ENCODE measurements at places on chromosomes 11 and 22. TPM values are rescaled to one million over a fixed set of nuclear protein-coding genes. Genes with fewer than 3 reads are reported as not detected.

CECR2 gene
- total RNA-seq: 0.77 TPM

TMPRSS5 gene
- total RNA-seq: 1.3 TPM

GLYATL2 gene
- not detected for total RNA-seq

ANO9 gene
- total RNA-seq: 56.5 TPM

ARVCF gene
- 5.5 TPM for total RNA-seq

GRCh38 chr11:122025757-122026156 is 90.3 kb downstream of the BLID start:
- no peaks in the 10 kb centered on the region for H3K27me3 ChIP-seq
- no peaks in the 10 kb centered on the region for H3K36me3 ChIP-seq
- no peak for DNase-seq
- H3K27ac ChIP-seq: no peak overlapping the region
- no peaks in the 10 kb centered on the region for H3K4me1 ChIP-seq

DNA sequence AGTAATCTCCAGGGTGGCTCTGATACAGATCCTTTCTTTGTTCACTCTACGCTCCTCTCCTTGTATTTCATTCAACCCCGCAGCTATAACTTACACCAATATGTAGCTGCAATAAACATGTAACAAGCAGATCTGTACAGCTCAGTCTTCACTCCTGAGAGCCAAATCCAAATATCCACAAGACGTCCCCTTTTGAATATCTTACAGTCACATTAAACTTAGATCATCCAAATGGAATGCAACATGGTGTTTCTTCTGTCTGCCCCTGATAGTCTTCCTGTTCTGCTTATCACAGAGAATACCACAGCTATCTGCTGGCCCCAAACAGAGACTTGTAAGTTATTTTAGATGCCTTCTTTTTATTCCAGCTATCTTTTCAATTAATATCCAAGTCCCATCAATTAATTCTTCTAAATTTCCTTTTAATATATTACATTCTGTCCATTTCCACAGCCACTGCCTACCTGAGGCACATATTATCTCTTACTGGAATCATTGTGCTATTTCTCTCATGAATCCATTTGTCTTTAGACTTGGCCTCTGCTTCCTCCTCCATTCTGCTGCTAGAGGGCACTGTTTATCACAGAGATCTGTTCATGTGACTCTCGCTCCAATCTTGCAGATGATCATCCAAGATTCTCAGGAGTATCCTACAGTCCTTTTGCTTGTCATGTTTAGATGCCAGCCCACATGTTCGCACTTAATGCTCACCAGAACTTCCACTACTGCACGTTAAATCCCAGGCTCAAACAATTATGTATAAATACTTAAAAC is 908.6 kb downstream of the NTM start:
- H3K36me3 ChIP-seq: no peaks in the 10 kb centered on the region
- H3K27me3 ChIP-seq: no peaks in the 10 kb centered on the region
- no peak overlapping the region for H3K4me3 ChIP-seq
- no peak for DNase-seq

GRCh38 chr11:71282581-71283351 is 30.4 kb upstream of the SHANK2 start:
- no peaks in the 10 kb centered on the region for H3K36me3 ChIP-seq
- H3K27me3 ChIP-seq: no peaks in the 10 kb centered on the region
- no peaks in the 10 kb centered on the region for H3K4me1 ChIP-seq
- no peak for DNase-seq

DNA sequence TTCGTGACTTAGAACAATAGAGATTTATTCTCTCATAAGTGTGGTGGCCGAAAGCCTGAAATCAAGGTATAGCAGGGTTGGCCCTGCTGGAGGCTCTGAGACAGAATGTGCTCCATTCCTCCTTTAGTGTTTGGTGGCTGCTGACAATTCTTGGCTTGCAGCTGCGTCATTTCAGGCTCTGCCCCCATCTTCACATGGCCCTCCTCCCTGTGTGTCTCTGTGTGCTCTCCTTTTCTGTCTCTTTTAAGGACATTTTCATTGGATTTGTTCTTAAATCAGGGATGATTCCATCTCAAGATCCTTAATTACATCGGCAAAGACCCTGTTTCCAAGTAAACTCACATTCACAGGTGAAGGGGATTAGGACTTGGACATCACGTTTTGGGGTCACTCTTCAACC is 10.2 kb upstream of the APOL6 start:
- H3K4me3 ChIP-seq: no peak overlapping the region
- H3K4me1 ChIP-seq: peaks cover 24% of the 10 kb centered on the region
- H3K36me3 ChIP-seq: no peaks in the 10 kb centered on the region
- DNase-seq: no peak

- no peak for DNase-seq
- no peaks in the 10 kb centered on the region for H3K27me3 ChIP-seq
- no peaks in the 10 kb centered on the region for H3K4me1 ChIP-seq
- H3K27ac ChIP-seq: no peak overlapping the region
Measured at GRCh38 chr11:26730414-26731083, 8.7 kb upstream of the SLC5A12 start.

GRCh38 chr11:129352676-129353075 is 23.0 kb upstream of the BARX2 start:
- no peak overlapping the region for H3K27ac ChIP-seq
- DNase-seq: no peak
- peaks cover 8% of the 10 kb centered on the region for H3K27me3 ChIP-seq
- H3K4me1 ChIP-seq: no peaks in the 10 kb centered on the region
- H3K36me3 ChIP-seq: no peaks in the 10 kb centered on the region
- H3K4me3 ChIP-seq: no peak overlapping the region

GRCh38 chr11:110463153-110463552 is 33.4 kb downstream of the FDX1 start:
- no peaks in the 10 kb centered on the region for H3K27me3 ChIP-seq
- no peaks in the 10 kb centered on the region for H3K4me1 ChIP-seq
- no peak overlapping the region for H3K27ac ChIP-seq
- no peak overlapping the region for H3K4me3 ChIP-seq

DNA sequence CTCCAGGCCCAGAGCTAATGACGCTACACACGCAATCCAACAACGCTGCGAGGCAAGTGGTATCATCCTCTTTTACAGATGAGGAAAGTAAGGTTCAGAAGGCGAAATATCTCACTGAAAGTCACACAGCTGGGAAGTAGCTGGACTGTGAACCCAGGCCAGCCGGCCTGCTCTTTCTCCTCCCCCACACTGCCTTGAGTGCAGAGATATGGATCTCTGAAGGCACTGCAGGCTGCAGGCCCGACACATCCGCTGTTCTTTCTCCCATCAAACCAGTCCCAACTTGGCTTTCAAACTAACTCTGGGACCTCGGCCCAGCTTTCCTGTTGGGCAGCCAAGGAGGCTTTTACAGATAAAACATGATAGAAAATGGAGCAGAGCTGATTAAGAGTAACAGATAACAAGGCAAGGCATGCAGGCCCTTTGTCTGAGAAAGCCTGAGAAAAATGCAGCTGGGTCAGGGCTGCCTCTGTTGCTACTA is 64.0 kb upstream of the PTPRJ start:
- H3K4me3 ChIP-seq: no peak overlapping the region
- H3K36me3 ChIP-seq: no peaks in the 10 kb centered on the region
- DNase-seq: no peak
- no peak overlapping the region for H3K27ac ChIP-seq
- H3K27me3 ChIP-seq: no peaks in the 10 kb centered on the region

GRCh38 chr11:111736181-111736590 is 30.0 kb downstream of the PPP2R1B start:
- H3K4me1 ChIP-seq: no peaks in the 10 kb centered on the region
- H3K27ac ChIP-seq: no peak overlapping the region
- H3K27me3 ChIP-seq: no peaks in the 10 kb centered on the region
- H3K4me3 ChIP-seq: no peak overlapping the region
